ENCODE measurements at places on chromosomes 11 and 22. TPM values are rescaled to one million over a fixed set of nuclear protein-coding genes. Genes with fewer than 3 reads are reported as not detected.

Gene PGGHG
- total RNA-seq: 75.3 TPM

Gene LINC01488
- not detected for total RNA-seq

Gene OR52A1
- not detected for total RNA-seq

Gene PHETA2
- 20.4 TPM for total RNA-seq

Gene FGF19
- not detected for total RNA-seq

Gene SLC22A6
- not detected for total RNA-seq

Gene IGSF9B
- 9.9 TPM for total RNA-seq

Gene USP28
- 21.7 TPM for total RNA-seq

DNA sequence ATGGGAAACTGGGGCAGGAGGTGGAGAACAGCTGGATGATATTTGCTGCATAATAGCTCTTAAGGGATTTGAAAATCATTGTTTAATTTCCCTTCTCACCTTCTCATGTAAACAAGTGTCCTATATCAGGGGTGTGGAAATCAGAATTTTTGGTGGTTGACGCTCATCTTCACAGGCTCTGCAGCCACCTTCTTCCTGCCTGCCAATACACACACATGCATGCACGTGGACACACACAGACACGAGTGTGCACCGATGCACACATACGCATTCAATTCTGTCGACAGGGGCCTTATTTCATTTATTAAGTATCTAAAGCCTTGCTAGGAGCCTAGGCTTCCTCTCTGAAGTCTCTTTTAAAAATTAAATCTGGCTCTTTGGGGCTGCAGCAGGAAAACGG lies 349.4 kb upstream of the NCAM1 start:
- H3K36me3 ChIP-seq: no peaks in the 10 kb centered on the region
- no peak overlapping the region for H3K4me3 ChIP-seq
- no peak for DNase-seq
- no peaks in the 10 kb centered on the region for H3K4me1 ChIP-seq
- no peak overlapping the region for H3K27ac ChIP-seq

DNA sequence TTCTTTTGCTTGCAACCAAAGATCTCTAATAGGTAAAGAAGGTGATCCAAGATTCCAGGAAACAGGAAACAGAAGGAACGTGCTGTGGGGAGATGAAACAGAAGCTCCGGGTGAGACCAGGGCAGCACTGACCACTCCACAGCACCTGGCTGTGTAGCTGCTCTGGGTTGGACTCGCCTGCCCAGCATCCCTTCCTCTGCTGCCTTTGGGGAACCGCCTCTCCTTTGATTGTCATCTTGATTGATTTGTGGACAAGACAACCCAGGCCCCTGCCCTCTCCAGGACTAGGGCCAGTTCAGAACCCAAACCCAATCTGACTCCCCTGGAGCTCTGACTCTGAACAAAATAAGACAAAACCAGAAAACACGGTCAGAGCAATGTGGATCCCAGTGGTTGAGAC lies 14.7 kb upstream of the APOBEC3A start:
- H3K4me3 ChIP-seq: no peak overlapping the region
- DNase-seq: no peak
- no peak overlapping the region for H3K27ac ChIP-seq

DNA sequence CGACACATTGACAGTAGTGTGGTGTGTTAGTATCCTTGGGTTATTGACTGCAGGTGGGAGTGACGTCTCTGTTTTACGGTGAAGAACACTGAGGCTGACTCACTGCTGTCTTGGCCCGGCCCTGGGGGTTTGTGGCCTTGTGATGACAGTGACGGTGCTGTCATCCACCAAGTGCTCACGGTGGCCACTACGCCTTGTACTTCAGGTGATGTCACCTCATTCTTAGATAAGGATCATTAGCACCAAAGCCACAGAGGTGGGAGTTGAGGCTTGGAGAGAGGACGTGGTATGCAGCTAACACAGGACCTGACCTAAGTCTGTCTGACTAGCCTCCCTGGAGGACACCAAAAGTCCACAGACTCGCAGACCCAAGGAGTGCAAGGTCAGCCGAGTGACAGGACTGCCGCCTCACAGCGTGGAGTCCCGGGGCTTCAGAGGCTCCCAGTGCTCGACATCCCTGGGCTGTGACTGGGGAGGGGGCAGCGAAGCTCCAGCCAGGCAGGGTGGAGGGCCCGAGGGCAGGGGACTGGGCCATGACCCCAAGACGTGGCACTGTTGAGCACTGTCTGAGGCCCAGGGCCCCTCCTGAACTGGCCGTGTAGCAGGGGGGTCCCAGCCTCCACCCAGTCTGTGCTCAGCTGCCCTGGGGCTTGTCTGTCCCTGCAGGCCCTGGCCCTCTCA lies 56.5 kb downstream of the NAT10 start:
- no peaks in the 10 kb centered on the region for H3K4me1 ChIP-seq
- H3K27ac ChIP-seq: no peak overlapping the region
- DNase-seq: no peak
- no peak overlapping the region for H3K4me3 ChIP-seq

GRCh38 chr11:84740050-84740449 lies 887.1 kb downstream of the DLG2 start:
- no peak overlapping the region for H3K27ac ChIP-seq
- no peaks in the 10 kb centered on the region for H3K27me3 ChIP-seq
- no peaks in the 10 kb centered on the region for H3K36me3 ChIP-seq
- H3K4me3 ChIP-seq: no peak overlapping the region
- no peak for DNase-seq

- H3K4me1 ChIP-seq: peaks cover 14% of the 10 kb centered on the region
- no peak overlapping the region for H3K4me3 ChIP-seq
- H3K27me3 ChIP-seq: no peaks in the 10 kb centered on the region
- no peak for DNase-seq
- H3K27ac ChIP-seq: no peak overlapping the region
Observed at GRCh38 chr11:65216830-65217229, 35.1 kb downstream of the CAPN1 start.

DNA sequence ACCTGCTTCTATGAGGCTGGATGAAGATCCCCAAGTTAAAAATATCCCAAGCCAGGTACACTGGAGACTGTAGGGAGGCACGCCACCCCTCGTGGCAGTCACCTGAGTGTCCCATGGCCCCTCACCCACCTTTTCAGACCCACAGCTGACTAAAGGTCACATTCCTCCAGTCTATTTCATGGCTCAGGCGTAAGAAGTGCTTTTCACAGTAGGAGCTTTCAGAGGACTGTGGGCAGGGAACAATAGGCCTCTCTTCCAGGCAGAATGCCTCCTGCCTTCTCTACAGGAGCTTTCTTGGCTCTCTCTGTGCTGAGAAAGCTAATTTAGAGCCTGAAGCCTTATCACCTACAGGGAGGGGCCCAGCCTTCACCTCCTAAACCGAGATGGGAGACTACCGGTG lies 73.8 kb downstream of the C11orf58 start:
- H3K27ac ChIP-seq: no peak overlapping the region
- no peaks in the 10 kb centered on the region for H3K27me3 ChIP-seq

DNA sequence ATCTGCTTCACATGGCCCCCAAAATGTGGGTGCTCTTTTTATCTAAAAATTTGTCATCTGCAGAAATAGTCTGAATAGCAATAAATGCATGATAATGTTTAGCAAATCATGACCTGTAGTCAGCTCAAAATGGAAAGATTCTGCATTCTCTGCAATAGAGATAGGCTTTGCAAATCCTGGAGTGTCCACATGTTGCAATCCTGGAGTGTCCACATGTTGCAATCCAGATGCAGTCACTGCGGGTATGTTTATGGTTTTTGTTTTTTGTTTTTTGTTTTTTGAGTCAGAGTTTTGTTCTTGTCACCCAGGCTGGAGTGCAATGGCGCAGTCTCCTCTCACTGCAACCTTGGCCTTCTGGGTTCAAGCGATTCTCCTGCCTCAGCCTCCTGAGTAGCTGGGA lies 20.2 kb upstream of the LRRC32 start:
- no peak overlapping the region for H3K4me3 ChIP-seq
- no peak overlapping the region for H3K27ac ChIP-seq
- peaks cover 12% of the 10 kb centered on the region for H3K4me1 ChIP-seq
- no peaks in the 10 kb centered on the region for H3K27me3 ChIP-seq
- no peaks in the 10 kb centered on the region for H3K36me3 ChIP-seq
- no peak for DNase-seq

DNA sequence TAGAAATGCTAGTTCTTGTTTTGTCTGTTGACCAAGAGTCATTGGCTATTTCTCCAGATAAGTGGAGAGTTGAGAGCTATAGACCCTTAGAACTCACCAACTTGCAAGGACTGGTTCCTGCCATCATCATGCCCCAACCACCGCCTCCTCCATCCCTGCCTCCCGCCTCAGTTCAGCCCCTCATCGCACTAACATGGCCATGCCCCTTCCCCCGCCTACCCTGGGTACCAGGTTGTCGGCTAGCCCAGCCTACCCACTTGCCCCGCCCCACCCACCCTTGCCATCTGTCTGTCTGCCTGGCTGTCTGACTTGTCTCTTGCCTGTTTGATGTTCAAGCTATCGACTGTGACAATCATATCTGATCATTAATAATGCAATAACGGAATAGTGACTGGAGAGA lies 154.1 kb downstream of the TRIM29 start:
- no peak overlapping the region for H3K27ac ChIP-seq
- H3K4me1 ChIP-seq: no peaks in the 10 kb centered on the region

DNA sequence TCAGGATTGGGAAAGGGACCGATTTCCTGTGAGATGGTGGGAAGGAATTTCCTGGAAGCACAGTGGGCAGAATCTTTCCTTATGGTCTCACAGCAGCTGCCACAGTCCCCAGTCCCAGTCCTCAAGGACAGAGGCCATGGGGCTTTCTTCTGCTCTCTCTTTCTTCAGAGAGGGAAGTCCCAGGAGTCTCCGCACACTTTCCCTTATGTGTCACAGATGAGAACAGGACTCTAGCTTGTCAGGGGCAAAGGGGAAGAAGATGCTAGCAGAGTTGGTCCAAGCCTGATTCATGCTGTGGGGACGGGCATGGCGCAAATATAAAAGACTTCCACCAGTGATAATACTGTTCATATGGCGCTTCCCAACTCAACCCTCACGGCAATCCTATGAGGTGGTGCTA lies 7.5 kb upstream of the PPFIA1 start:
- no peak overlapping the region for H3K27ac ChIP-seq
- no peaks in the 10 kb centered on the region for H3K36me3 ChIP-seq
- H3K4me3 ChIP-seq: no peak overlapping the region
- no peak for DNase-seq
- no peaks in the 10 kb centered on the region for H3K27me3 ChIP-seq
- no peaks in the 10 kb centered on the region for H3K4me1 ChIP-seq

DNA sequence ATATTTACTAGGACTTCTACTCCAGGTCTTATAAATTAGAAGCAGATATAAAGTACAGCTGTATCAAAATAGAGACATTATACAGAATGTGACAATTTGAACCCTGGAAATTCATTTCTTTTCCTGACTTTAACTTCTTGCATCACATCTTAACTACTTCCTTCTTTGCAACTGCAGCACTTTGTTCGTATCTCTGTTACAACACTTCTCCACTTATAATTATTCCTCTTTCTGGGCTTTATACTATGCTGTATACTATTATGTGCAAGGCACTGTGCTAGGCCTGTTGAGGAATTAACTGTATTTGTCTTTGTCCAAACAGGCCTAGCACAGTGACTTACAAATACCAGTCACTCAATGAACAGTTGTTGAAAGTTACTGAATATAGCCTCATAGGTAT lies 1.8 kb upstream of the SLC36A4 start:
- H3K4me1 ChIP-seq: no peaks in the 10 kb centered on the region
- H3K4me3 ChIP-seq: no peak overlapping the region
- no peaks in the 10 kb centered on the region for H3K36me3 ChIP-seq
- H3K27me3 ChIP-seq: no peaks in the 10 kb centered on the region
- H3K27ac ChIP-seq: peak overlapping the region; percentile 63

GRCh38 chr11:110000031-110000502 lies 93.1 kb upstream of the ZC3H12C start:
- H3K4me1 ChIP-seq: no peaks in the 10 kb centered on the region
- no peak overlapping the region for H3K4me3 ChIP-seq
- H3K36me3 ChIP-seq: no peaks in the 10 kb centered on the region
- H3K27me3 ChIP-seq: no peaks in the 10 kb centered on the region
- H3K27ac ChIP-seq: no peak overlapping the region
- peak; percentile 33 for DNase-seq

GRCh38 chr22:31148953-31149627 lies 8.8 kb upstream of the PLA2G3 start:
- H3K36me3 ChIP-seq: no peaks in the 10 kb centered on the region
- no peak for DNase-seq
- H3K4me3 ChIP-seq: no peak overlapping the region
- no peaks in the 10 kb centered on the region for H3K4me1 ChIP-seq
- no peak overlapping the region for H3K27ac ChIP-seq

- no peak overlapping the region for H3K4me3 ChIP-seq
- peaks cover 10% of the 10 kb centered on the region for H3K36me3 ChIP-seq
- H3K4me1 ChIP-seq: peaks cover 27% of the 10 kb centered on the region
- no peak overlapping the region for H3K27ac ChIP-seq
Observed at GRCh38 chr11:36447514-36447913, 62.6 kb downstream of the TRAF6 start.

- H3K27me3 ChIP-seq: no peaks in the 10 kb centered on the region
- no peak overlapping the region for H3K27ac ChIP-seq
- no peak for DNase-seq
- H3K36me3 ChIP-seq: no peaks in the 10 kb centered on the region
- no peak overlapping the region for H3K4me3 ChIP-seq
Observed at GRCh38 chr22:45731041-45731797, 59.6 kb downstream of the ATXN10 start.

DNA sequence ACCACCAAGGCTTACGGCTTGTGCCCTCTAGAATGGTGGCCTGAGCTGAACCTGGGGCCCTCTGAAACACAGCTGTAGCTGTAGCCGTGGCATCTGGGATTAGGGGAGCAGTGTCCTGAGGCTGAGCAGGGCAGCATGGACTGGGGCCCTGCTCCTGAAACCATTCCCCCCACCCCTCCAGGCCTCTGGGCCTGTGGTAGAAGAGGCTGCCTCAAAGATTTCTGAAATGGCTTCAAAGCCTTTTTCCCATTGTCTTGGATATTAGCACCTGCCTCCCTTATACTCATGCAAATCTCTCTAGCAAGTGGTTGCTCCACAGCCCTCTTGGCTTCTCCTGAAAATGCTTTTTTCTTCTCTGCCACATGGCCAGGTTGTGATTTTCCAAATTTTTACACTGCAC lies 106.9 kb downstream of the CTNND1 start:
- H3K4me1 ChIP-seq: no peaks in the 10 kb centered on the region
- no peaks in the 10 kb centered on the region for H3K27me3 ChIP-seq

DNA sequence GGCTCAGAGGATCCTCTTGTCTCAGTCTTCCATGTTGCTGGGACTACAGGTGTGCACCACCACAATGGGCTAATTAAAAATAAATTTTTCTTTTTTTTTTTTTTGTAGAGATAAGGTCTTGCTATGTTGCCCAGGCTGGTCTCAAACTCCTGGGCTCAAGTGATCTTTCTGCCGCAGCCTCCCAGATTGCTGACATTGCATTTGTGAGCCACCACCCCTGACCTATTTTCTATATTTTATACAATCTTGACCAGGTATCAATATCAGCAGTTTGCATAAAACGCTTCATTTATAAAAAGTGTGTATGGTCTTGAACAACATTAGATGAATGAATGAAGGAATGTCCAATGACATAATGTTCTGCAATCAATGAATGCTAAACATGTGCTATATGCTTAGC lies 9.1 kb upstream of the STX3 start:
- H3K27ac ChIP-seq: no peak overlapping the region
- no peaks in the 10 kb centered on the region for H3K27me3 ChIP-seq
- DNase-seq: no peak
- no peaks in the 10 kb centered on the region for H3K36me3 ChIP-seq
- no peak overlapping the region for H3K4me3 ChIP-seq
